ENCODE measurements at places on chromosomes 3 and 15.

- DNase-seq: peak; percentile 42
These were observed 806 bp downstream of the KLHL25 start for GRCh38 chr15:85793641-85794597.

GRCh38 chr3:5023777-5024346 lies 44.6 kb downstream of the BHLHE40 start:
- no peak for DNase-seq

GRCh38 chr15:73794443-73795133 lies 41.4 kb upstream of the INSYN1 start:
- no peak for DNase-seq

DNA sequence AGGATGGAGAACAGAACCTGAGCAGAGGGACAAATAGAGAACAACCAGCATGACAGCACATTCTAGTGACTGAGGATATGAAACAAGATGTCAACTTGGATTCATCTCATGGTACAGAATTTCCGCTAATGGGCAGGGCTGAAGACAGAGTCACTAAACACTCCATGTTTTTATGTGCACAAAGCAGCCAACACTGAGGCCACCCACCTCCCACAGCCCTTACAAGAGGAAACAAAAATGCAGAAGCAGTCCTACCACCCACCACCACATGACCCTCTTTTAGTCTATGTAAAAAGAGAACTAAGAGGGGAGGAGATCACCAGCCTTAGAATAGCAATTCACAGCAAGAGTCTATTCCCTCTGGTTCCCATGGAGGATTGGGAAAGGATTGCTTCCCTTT lies 131.4 kb upstream of the UBE2E2 start:
- no peak for DNase-seq

- no peak for DNase-seq
These were observed 47.8 kb downstream of the DNAJB8 start for GRCh38 chr3:128418900-128419299.

DNA sequence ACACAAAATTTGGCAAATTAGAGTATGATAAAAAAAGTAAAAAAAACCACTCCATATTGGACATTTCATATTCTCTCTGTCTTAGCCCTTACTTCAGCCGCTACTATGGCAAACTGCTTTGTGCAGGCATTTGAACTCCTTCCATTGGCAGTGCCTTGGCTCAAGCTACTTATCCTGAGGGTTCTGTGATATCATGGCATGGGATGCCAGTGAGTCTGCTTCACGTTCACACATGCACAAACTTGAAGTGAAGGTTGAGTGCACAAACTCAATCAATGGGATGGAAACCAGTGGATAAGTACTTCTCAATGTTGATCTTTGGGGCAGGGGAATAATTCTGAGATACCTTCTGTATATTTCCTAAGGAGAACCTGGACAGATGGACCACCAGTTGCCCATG lies 117.2 kb downstream of the IL20RB start:
- DNase-seq: no peak

DNA sequence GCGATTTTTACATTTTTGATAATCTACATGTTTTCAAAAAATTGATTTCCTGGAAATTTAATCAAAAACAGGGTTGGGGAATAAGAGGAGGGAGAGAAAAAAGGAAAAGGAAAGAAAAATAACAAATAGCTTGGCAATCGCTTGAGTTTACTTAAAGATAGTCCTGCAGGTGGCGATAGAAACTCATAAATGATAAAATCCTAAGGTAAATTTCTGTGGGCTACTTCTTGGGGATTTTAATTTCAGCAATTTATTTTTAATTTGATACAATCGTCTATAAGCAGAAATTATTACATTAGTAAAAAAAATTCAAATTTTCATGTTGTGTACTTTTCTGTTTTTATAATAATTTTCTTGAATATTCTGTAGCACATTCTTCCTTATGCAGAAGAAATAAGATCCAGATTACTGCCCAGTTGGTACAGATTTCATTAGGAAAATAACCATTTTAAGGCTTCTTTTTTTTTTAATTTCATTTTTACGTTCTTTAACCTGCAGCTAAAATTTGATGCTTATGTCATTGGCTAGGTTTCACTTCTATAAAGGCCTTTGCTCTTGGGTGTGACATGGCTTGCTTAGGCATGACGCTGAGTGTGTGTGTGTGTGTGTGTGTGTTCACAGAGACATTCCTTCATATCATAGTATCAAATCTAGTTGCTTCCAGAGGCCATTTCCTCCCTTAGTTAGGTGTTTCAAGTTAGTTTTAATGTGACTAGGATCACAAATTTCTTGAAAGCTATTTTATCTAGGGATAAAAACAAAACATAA lies 181.8 kb downstream of the MCTP2 start:
- no peak for DNase-seq

- DNase-seq: no peak
These were observed 203.2 kb upstream of the MCTP2 start for GRCh38 chr15:94028121-94028520.

DNA sequence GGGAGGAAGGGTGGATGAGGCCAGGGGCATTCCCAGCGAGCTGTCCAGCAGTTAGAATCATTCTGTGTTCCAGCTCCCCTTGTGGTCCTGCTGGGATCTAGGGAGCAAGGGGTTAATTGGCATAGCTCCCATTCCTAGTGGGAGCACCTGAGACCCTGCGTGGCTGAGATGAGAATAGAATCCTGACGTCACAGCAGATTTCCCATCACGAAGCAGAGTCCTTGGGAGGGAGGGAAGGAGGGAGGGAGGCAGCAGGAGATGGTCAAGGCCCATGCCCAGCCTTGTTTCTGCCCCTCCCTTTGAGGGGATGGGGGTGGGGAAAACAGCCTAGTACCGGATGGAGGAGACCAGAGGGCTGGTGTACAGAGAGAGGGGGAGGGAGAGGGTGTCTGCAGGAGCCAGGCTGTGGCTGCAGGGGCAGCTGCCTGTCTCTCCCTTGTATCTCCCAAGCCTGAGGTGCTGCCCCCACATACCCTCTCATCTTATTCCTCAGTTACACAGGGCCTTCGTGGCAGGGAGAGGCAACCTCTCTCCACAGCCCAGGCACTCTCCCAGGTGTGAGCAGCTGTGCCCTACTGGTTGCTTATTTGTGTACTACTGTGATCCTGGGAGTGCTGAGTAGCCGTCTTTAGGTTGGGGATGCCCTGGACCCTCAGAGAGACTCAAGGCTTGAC lies 5.4 kb downstream of the TYRO3 start:
- no peak for DNase-seq

GRCh38 chr3:86648087-86648486 lies 342.9 kb downstream of the VGLL3 start:
- no peak for DNase-seq

DNA sequence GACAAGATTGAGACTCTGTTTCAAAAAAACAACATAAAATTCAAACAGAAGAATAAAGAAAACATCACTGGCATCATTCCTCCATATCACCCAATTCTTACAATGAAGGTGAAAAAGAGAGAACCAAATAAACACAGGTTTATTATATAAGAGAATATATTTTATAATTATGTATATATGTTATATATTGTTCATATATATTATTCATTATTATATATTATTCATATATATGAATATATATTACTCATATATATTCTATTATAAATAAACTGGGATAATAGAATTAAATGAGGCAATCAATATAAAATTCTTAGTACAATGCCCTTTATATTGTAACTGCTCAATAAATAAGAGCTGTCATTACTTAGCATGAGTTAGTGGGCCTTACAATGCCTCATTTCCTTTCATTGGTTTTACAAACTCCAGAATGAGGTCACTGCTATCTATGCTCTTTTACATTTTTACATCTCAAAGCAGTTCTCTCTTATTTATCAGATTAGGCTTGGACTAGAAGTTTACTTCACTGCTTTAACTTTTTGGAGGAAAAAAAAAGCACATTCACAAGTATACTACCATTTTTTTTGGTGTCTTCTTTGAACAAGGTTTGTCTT lies 135.5 kb upstream of the TTC14 start:
- DNase-seq: no peak

GRCh38 chr3:185843635-185844034 lies 18.8 kb upstream of the IGF2BP2 start:
- no peak for DNase-seq

GRCh38 chr3:27176256-27176655 lies 192.9 kb downstream of the NEK10 start:
- no peak for DNase-seq

DNA sequence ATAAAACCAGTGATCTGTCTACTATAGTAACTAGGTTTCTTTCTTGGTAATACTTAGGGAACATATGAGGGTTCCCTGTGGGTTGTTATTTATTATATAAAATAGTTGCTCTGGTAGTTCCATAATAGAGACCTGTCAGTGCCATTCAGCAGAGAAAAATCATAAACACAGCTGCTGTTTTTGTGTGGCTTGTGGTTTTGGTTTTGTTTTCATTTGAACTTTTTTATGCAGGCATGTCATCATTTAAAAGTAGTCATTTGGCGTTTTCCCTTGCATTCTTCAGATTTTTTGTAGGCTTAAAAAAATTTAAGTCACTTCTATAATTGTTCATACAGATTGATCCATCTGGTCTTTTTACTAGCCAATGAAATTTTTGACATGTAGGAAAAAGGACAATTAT lies 47.9 kb downstream of the PIK3CA start:
- DNase-seq: no peak

DNA sequence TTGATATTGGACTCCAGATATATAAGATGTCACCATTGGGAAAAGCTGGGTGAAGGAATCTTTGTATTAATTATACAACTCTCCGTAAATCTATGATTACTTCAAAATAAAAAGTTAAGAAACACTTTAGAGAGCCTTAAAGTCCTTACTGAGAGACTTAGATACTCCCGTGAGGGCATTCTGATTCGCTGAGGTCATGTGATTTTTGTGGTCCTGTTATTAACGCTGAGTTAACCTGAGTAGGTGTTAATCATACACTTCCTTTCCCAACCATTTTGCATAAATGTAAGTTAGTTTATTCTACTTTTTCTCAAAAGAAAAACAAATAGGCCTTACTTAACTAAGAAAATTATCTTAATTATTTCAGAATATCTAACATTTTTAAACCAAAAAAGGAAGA lies 67.1 kb upstream of the LMOD3 start:
- no peak for DNase-seq

GRCh38 chr3:3633761-3634160 lies 165.5 kb upstream of the LRRN1 start:
- DNase-seq: no peak

DNA sequence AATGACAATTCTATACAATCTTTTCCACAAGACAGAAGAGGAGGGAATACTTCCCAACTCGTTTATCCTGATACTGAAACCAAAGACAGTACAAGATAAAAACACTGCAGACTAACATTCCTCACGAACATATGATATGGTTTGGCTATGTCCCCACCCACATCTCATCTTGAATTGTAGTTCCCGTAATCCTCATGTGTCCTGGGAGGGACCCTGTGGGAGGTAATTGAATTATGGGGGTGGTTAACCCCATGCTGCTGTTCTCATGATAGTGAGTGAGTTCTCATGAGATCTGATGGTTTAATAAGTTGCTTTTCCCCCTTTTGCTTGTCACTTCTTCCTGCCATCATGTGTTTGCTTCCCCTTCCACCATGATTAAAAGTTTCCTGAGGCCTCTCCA lies 83.9 kb upstream of the PROK2 start:
- no peak for DNase-seq

- DNase-seq: no peak
These were observed 62.1 kb downstream of the ETV5 start for GRCh38 chr3:186046838-186047237.

DNA sequence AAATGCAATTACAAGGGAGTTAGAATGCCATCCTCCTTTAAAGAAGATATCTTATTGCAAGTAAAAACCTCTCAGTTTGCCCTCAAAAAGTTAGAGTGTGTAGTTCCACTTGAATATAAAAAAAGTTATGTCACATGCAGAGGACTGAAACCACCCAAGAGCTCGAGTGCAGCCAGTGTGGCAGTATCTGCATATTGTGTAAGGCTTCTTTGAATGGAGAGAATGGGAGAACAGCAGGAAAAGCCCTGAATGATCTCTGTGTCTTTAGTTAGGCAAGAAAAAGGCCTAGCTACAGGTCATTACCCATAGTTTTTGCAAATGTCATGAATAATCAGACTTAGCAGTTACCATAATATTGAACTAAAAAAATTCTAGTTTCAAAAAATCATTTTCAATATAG lies 13.9 kb upstream of the TEX9 start:
- no peak for DNase-seq

- peak; percentile 56 for DNase-seq
These were observed 19.6 kb downstream of the CLK3 start for GRCh38 chr15:74635228-74635627.

- no peak for DNase-seq
These were observed 190.7 kb upstream of the CD96 start for GRCh38 chr3:111351334-111351733.

DNA sequence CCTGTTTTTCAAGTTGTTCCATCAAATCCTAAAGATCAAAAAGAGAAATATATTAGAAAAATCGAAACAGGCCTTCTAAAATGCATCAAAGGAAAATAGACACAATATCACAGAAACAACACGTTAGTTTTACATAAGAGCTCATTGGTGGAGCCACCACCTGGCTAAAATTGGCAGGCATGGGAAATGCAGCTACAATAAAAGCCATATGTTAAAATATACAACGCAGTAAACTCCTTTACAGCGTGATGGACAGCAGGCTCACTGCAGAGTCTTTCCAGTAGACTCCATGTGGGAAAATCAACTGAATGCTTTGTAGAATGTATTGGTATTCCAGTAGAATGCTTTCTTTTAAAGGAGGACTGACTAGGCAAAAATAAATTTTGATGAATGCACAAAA lies 40.9 kb upstream of the MYO5C start:
- no peak for DNase-seq

DNA sequence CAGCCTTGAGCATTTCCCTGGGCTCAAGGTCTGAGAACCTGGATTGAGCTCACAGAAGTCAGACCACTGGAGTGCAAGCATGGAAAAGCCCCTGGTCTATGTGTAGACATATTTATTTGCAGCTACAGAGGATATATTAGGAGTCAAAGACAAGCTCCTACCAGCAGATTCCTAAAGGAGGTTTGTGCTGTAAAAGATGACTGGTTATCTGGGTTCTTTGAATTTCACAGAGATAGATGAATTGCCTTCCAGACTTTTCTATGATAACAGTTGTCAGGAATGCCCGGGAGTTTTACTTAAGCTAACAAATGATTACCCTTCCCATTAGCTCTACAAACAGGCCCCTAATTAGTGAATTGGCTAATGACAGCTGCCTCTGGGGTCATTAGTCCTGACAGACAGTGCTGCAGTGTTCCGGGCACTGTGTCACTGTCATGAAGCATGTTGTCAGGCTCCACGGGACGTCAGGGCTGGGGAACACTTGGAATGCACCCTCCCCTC lies 48.8 kb upstream of the PLXNA1 start:
- no peak for DNase-seq

GRCh38 chr3:16207031-16207430 lies 32.6 kb downstream of the GALNT15 start:
- DNase-seq: no peak

DNA sequence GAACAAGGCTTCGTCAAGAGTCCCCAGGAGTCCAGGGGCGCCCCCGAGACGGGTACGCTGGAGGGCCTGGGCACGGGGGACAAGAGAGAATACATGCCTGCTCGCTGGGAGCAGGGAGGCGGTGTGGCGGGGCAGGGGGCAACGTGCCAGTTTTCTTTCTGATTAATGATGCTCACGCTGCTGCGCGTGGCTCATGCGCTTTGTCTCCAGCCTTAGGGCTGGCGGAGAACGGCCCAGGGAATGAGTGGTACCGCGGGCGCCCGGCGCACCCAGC lies 408 bp upstream of the ARPP21 start:
- no peak for DNase-seq

- no peak for DNase-seq
These were observed 16.7 kb upstream of the ISLR start for GRCh38 chr15:74156678-74157411.

Measured in CD8-positive, alpha-beta memory T cell (primary cell).